Panc1 (cell line): ENCODE measurements at places on chromosomes 13 and 19. TPM values are rescaled to one million over a fixed set of nuclear protein-coding genes. Genes with fewer than 3 reads are reported as not detected.

- peak overlapping the region; percentile 45; the same call in 1 of the 2 replicates for H3K27ac ChIP-seq
- H3K4me3 ChIP-seq, result peak overlapping the region; percentile 76
- no peaks in the 10 kb centered on the region for H3K27me3 ChIP-seq
- H3K36me3 ChIP-seq, result no peaks in the 10 kb centered on the region
- H3K4me1 ChIP-seq, result peaks cover 9% of the 10 kb centered on the region
These were observed 585 bp downstream of the MAP1S start for GRCh38 chr19:17719730-17720400.

DNA sequence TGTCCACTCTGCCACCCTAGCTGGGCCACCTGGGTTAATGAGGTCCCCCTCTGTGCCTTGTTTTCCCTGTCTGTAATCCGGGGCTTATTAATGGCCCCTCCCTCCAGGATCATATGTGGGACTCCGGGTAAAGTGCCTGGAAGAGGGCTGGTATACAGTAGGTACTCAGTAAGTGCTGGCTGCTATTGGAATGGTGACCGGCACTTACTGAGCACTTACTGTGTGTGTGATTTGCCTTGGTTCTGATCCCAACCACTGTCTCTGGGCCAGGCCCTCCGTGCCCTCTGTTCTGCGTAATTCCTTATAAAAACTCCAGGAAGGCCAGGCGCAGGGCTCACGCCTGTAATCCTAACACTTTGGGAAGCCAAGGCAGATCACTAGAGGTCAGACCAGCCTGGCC, 30.9 kb upstream of the NCCRP1 start:
- DNase-seq, result no peak
- no peak overlapping the region for H3K4me3 ChIP-seq
- no peak overlapping the region for H3K27ac ChIP-seq
- H3K27me3 ChIP-seq, result no peaks in the 10 kb centered on the region
- peaks cover 31% of the 10 kb centered on the region for H3K4me1 ChIP-seq

DNA sequence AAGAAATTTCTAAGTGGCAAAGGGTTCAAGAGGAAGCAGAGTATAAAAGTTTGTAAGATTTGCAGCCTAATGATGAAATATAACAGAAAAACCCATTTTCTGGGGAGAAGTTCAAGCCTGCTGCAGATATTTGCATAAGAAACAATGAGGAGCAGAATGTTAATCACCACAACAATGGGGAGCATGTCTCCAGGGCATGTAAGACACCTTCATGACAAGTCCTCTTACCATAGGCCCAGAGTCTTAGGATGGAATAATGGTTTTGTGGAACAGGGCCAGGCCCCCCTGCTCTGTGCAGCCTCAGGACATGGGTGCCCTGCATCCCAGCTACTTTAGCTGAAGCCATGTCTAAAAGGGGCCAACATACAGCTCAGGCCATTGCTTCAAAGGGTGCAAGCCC, 809.0 kb upstream of the SLITRK5 start:
- no peaks in the 10 kb centered on the region for H3K27me3 ChIP-seq
- no peak for DNase-seq
- no peaks in the 10 kb centered on the region for H3K36me3 ChIP-seq
- H3K4me1 ChIP-seq, result no peaks in the 10 kb centered on the region
- no peak overlapping the region for H3K27ac ChIP-seq

DNA sequence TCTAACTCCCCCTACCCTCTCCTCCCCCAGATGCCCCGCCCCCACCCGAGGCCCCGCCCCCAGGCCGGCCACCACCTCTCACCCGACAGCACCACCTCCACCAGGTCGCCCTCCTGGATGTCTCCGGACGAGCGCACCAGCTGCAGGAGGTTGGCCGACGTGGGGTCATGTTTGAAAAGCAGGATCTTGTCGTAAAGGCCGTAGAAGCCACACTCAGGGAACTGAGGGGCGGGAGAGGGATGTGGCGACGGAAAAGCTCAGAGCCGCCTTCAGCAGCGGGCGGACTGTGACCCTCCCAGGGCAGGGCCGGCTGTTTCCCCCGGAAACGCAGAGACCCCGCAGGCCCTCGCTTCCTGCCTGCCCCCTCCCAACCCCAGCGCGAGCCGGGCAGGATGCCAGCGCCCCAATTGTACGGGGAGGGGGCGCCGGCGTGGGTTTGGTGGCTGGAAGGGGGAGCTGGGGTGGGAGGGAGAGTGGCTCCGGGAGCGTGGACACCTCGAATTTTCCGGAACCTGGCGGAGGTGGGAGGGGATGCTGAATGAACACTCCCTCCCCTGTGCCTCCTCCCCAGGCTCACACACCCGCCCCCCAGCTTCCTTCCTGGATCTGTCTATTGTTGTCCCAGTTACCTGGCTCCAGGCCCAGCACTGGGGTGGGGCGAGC, 3.0 kb downstream of the PRKD2 start:
- DNase-seq, result no peak
- peak overlapping the region; percentile 51; the same call in 1 of the 2 replicates for H3K27ac ChIP-seq
- no peaks in the 10 kb centered on the region for H3K27me3 ChIP-seq

- H3K4me1 ChIP-seq, result no peaks in the 10 kb centered on the region
- no peaks in the 10 kb centered on the region for H3K36me3 ChIP-seq
- no peaks in the 10 kb centered on the region for H3K27me3 ChIP-seq
- H3K4me3 ChIP-seq, result no peak overlapping the region
These were observed 9.1 kb downstream of the AP2A1 start for GRCh38 chr19:49775742-49776370.

DNA sequence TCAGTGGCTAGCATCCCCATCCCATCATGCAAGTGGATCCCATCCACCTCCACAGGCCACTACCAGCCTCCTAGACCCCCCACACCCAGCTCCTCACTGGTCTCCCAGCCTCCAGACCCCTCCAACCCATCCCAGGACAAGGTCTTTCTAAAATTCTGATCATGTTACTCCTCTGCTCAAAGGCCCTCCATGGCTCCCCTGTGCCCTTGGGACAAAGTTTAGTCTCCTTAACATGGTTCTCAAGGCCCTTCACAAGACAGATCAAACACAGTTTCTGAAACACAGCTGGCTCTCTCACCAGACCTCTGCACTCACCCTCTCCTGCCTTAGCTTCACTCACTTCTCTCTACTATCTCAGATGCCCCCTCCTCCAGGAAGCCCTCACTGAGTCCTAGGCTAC, 9.3 kb downstream of the CEACAM19 start:
- no peak overlapping the region for H3K4me3 ChIP-seq
- H3K36me3 ChIP-seq, result no peaks in the 10 kb centered on the region

- no peak overlapping the region for H3K27ac ChIP-seq
- no peak overlapping the region for H3K4me3 ChIP-seq
- H3K27me3 ChIP-seq, result no peaks in the 10 kb centered on the region
- DNase-seq, result no peak
- no peaks in the 10 kb centered on the region for H3K4me1 ChIP-seq
- no peaks in the 10 kb centered on the region for H3K36me3 ChIP-seq
These were observed 43.2 kb downstream of the RCBTB2 start for GRCh38 chr13:48489666-48490065.

- no peaks in the 10 kb centered on the region for H3K27me3 ChIP-seq
- no peaks in the 10 kb centered on the region for H3K36me3 ChIP-seq
- no peak for DNase-seq
- H3K27ac ChIP-seq, result no peak overlapping the region
These were observed 1320.5 kb downstream of the UQCRFS1 start for GRCh38 chr19:27892500-27892899.

DNA sequence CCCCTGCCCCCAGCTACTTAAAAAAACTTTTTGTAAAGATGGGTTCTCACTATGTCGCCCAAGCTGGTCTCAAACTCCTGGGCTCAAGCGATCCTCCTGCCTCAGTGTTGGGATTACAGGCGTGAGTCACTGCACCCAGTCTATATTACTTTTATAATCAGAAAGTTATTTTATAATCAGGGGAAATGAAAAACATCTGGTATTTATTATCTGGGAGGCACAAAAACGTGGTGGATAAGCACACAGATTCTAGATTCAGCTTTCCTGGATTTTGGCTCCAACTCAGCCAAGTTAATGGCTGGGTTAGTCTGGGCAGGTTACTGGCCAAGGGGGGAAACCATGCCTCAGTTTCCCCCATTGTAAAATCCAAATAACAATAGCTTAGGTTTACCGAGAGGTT, 24.7 kb downstream of the KEAP1 start:
- DNase-seq, result no peak
- H3K27ac ChIP-seq, result no peak overlapping the region; the same call in 1 of the 2 replicates
- H3K4me1 ChIP-seq, result peaks cover 4% of the 10 kb centered on the region; the same call in 1 of the 2 replicates
- H3K27me3 ChIP-seq, result no peaks in the 10 kb centered on the region
- no peaks in the 10 kb centered on the region for H3K36me3 ChIP-seq

DNA sequence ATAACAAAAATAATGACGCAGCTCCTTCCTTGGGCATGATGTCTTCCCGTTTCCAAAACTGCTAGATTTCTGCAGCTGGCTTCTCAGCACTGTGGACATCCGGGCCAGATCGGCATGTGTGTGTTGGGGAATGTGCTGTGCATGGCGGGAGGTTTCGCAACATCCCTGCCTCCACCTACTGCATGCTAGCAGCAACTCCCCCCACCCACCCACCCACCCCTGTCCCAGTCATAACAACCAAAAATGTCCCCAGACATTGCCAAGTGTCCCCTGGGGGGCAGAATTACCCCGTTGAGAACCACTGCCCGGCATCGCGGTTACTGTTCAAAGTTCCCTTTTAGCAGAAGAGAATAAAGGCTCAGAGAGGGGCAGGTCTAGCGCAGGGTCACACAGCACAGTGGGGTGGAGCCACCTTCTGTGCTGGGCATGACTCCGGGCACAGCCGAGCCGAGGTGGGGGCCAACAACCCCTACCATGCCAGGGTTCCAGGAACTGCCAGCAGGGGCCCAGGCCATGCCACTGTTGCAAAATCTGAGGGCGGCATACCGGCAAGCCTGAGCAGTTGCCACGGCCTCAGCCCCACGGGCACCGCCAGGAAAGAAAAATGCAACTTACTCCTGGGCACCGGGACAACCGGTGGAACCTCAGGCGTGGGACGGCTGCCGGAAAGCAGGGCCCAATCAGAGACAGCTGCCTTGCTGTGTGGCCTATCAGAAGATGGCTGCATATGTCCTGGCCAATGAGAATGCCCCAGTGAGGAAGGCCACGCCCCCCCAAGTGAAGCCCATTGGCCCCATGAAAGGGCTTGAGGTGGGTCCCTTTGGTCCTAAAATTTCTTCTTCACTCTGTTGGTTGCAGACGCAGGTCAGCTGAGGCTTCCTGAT, 22.5 kb upstream of the NFIC start:
- peaks cover 27% of the 10 kb centered on the region for H3K4me1 ChIP-seq
- DNase-seq, result no peak
- no peaks in the 10 kb centered on the region for H3K27me3 ChIP-seq

DNA sequence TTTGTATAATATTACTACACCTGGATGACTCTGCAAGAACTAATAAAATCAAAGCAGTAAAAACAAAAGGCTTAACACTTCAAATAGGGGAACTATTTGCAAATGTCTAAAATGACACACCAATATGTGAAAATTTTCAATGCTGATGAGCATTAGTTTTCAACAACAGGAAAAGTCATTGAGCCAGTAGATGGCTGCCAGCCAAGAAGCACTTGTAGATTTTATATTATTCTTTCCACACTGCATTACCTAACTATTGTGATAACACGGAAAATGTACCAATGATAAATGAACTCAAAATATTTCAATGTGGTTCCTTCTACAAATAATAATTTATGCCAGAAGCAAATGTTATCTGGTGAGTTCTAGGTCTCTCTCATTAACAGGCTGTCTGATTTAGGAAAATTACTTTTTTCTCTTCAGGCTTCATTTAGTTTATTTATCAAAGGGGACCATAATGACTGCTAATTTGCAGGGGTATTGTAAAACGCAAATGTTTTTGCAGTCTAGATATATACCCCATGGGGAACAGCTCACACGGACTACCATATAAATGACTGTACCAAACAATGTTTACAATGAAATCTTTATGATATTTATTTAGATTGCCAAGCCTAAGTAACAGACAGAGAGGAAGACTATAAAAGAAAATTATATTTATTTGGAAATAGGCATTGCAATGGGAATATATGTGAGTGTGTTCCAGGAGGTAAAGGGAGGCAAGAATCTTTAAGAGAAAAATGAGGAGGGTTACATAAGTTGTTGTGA, 407.8 kb downstream of the LIG4 start:
- no peaks in the 10 kb centered on the region for H3K36me3 ChIP-seq
- no peak for DNase-seq
- no peak overlapping the region for H3K27ac ChIP-seq
- H3K27me3 ChIP-seq, result no peaks in the 10 kb centered on the region
- no peaks in the 10 kb centered on the region for H3K4me1 ChIP-seq

DNA sequence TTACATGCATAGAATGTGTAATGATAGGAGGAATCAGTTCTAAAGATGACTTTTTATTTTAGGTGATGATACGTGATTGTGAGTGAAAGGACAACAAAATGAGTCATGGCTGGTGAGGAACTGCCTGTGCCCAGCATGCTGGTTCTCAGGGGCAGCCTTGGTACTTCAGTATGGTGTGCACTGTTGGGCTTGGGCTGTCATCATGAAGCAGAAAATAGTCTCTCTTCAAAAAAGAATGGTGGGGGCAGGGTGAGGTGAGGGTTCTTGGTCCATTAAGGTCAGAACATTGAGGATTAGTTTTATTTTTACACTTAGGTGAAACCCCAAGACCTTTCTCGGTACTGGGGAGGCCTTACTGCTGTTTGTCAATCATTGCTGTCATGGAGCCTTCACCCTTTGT, 309.5 kb downstream of the MTUS2 start:
- H3K27me3 ChIP-seq, result no peaks in the 10 kb centered on the region
- H3K4me1 ChIP-seq, result no peaks in the 10 kb centered on the region
- H3K27ac ChIP-seq, result no peak overlapping the region
- no peak overlapping the region for H3K4me3 ChIP-seq
- H3K36me3 ChIP-seq, result no peaks in the 10 kb centered on the region

GRCh38 chr13:110419381-110419791, 112.3 kb downstream of the COL4A2 start:
- DNase-seq, result no peak
- H3K27ac ChIP-seq, result no peak overlapping the region
- no peak overlapping the region for H3K4me3 ChIP-seq
- H3K27me3 ChIP-seq, result no peaks in the 10 kb centered on the region
- no peaks in the 10 kb centered on the region for H3K4me1 ChIP-seq
- no peaks in the 10 kb centered on the region for H3K36me3 ChIP-seq

DNA sequence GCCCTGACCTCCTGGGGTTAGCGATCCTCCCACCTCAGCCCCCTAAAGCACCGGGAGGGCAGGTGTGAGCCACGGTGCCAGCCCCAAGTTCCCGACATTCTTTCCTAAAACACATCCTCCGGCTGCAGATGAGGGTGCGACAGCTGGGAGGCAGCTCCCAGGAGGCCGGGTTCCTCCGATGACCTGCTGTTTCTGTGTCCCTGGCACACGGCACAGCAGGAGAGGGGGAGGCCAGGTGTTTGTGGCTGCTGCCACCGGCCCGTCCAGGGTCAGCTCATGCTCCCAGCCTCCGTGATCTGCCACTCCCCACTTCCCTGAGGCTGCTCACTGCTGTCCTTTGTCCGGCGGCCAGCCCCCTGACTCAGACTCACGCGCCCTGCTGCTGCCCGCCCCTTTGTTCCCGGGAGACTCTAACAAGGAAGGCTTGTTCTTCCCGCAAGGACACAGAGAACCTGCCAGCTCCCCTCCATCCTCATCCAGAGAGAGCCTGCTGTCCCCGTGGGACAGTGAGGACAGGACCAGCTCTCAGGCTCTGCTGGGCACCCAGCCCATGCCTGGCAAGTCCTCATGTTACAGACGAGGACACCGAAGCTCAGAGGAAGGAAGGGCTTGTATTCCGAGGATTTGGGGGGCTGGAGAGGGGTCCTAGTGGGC, 10.6 kb upstream of the MADCAM1 start:
- peak overlapping the region; percentile 54 for H3K27ac ChIP-seq
- H3K4me1 ChIP-seq, result peaks cover 20% of the 10 kb centered on the region
- H3K27me3 ChIP-seq, result no peaks in the 10 kb centered on the region
- no peaks in the 10 kb centered on the region; the same call in 1 of the 2 replicates for H3K36me3 ChIP-seq
- DNase-seq, result no peak

Gene TMEM190
- total RNA-seq, result 0.74 TPM

Gene ERICH4
- total RNA-seq, result not detected

Gene SYCN
- total RNA-seq, result 0.33 TPM

Gene SULT2A1
- 0.18 TPM for total RNA-seq

Gene AMER2
- not detected for total RNA-seq

Gene SYT5
- total RNA-seq, result 3.2 TPM

Gene ANKRD24
- total RNA-seq, result 0.26 TPM

Gene CATSPERD
- 0.08 TPM for total RNA-seq
